ENCODE measurements at places on chromosomes 1 and 21.

GRCh38 chr1:24154215-24154614 is 11.3 kb upstream of the IL22RA1 start:
- DNase-seq = no peak

DNA sequence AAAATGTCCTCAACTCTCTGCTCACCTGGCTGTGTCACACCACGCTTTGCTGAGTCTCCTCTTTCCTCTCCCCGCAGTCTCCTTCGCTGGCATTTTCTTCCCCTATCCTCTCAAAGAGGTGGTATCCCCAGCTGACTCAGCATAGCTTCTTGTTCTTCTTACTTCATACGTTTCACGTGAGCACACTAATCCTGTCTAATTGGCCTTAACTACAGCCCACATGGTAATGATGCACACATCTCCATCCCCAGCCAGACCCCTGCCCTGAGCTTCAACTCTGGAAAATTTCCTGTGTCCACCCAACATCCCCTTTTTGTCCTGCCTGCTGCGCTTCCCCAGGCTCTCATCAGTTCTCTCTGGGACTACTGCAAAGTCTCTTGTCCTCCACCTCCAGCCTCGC is 169.8 kb downstream of the TTLL7 start:
- DNase-seq = no peak

GRCh38 chr1:53294567-53294966 is 33.3 kb downstream of the LRP8 start:
- no peak for DNase-seq

GRCh38 chr1:174116042-174116441 is 43.3 kb upstream of the RABGAP1L start:
- no peak for DNase-seq

GRCh38 chr1:221563476-221563921 is 178.4 kb downstream of the DUSP10 start:
- DNase-seq = no peak

DNA sequence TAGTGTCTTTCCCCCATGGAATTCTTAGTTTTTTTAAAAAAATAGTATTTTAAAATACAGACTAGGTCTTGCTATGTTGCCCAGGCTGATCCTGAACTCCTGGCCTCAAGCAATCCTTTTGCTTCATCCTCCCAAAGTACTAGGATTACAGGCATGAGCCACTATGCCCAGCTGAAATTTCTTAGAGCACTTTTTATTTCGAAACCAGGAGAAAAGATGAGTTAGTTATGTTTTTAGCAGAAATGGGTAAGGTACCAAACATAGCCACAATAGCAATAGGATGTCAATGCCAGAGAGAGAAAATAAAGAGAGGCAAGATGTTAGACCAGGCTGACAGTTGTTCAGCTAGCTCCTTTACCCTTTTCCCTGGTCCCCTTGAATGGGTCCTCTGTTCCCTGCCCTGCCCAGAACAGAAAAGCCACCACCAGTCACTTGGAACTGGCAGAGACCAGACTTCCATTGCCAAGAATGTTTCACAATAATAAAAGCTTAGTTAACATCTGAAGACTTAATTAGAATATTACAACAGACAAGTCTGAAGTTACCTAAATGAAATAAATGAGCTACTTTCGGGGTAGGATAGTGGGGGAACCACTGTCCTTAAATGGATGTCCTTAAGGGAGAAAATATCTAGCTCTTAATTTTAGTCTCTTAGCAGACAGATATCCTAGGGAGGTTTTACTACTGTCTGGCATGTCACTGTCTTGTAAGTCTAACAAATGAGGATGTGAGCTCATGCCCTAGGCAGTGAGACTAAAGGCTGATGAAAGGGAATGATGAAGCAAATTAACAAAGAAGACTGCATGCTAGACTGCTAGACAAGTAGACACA is 54.3 kb downstream of the ABL2 start:
- DNase-seq = peak; percentile 29

DNA sequence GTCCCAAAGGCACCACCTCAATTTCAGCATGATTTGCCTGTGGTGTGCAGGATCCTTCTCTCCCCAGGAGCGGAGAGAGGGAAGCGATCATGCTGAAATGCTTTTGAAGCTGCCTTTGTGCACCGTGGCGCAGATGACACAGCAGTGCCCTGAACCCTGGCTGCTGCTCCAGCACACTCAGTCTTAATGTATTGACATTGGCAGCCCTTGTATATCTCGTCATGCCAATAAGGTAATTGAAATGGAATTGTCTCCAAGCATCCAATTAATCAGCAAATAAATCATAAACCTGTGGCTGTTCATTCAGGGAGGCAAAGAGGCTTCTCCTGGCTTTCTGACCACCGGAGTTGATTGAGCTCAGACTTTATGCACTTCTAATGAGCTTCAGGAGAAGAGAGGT is 139.8 kb downstream of the KAZN start:
- no peak for DNase-seq

GRCh38 chr21:45574081-45574501 is 31.9 kb upstream of the SLC19A1 start:
- no peak for DNase-seq

All from right hindlimb (tissue), 1 donor.